ENCODE measurements at places on chromosomes 6 and 20. TPM values are rescaled to one million over a fixed set of nuclear protein-coding genes. Genes with fewer than 3 reads are reported as not detected.

PROKR2 gene
- not detected for total RNA-seq

CNPY3 gene
- total RNA-seq = 56.5 TPM

HTR1E gene
- total RNA-seq = not detected

SFTA2 gene
- 1.0 TPM for total RNA-seq

MTO1 gene
- total RNA-seq = 27.5 TPM

GPX5 gene
- total RNA-seq = not detected

FOXA2 gene
- 0.04 TPM for total RNA-seq

HLA-G gene
- 0.75 TPM for total RNA-seq

SCGN gene
- total RNA-seq = not detected

DDX43 gene
- 1.2 TPM for total RNA-seq

RGS17 gene
- total RNA-seq = 11.2 TPM

RARS2 gene
- total RNA-seq = 31.6 TPM

TMC2 gene
- total RNA-seq = not detected

ARFRP1 gene
- total RNA-seq = 47.7 TPM

OR12D3 gene
- not detected for total RNA-seq

Measured in kidney epithelial cell (primary cell).